ENCODE measurements at places on chromosomes 11 and 22.

GRCh38 chr11:72712168-72712751, 38.0 kb upstream of the PDE2A start:
- no peak for DNase-seq

- no peak for DNase-seq
Observed at GRCh38 chr22:50161508-50162390, 8.8 kb upstream of the PANX2 start.

GRCh38 chr11:17790453-17790852, 55.9 kb downstream of the KCNC1 start:
- no peak for DNase-seq

- DNase-seq: no peak
Observed at GRCh38 chr11:63212742-63213141, 30.7 kb downstream of the SLC22A25 start.

GRCh38 chr11:28833670-28834069, 725.5 kb downstream of the METTL15 start:
- DNase-seq: no peak

- DNase-seq: no peak
Observed at GRCh38 chr22:30047364-30047738, 32.9 kb upstream of the HORMAD2 start.

DNA sequence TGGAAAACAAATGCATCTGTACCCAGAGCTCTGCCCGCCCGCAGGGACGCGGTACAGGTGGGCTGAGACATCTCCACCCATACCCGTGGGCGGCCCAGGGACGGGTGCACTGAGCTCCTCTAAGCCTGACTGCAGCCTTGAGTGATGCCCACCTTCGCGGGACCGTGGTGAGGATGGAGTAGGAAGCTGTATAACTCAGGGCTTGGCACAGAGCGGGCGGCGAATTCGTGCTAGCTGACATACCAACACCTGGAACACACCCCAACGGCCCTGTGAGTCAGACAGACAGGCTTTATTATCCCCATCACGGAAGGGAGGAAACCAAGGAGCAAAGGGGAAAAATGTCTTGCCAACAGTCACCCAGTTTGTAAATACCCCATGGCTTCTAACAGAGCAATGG, 61.9 kb downstream of the SMCO4 start:
- no peak for DNase-seq

DNA sequence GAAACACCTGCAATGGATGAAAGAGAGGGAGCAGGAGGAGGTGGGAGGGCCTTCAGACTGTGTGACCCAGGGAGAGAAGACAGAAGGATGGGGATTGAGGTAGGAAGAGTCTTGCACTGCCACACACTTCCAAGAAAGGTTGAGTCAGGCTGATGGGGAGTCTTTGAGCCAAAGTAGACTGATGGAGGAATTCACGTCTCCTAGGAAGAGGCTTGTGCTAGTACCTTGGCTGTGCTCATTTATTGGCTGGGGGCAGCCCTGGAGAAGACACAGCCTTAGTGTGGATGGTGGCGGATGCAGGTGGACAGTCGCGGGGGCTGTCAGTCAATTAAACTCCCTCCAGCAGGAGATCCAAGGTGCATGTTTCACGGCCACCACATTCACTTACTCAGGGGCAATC, 16.2 kb upstream of the ACCSL start:
- DNase-seq: no peak

DNA sequence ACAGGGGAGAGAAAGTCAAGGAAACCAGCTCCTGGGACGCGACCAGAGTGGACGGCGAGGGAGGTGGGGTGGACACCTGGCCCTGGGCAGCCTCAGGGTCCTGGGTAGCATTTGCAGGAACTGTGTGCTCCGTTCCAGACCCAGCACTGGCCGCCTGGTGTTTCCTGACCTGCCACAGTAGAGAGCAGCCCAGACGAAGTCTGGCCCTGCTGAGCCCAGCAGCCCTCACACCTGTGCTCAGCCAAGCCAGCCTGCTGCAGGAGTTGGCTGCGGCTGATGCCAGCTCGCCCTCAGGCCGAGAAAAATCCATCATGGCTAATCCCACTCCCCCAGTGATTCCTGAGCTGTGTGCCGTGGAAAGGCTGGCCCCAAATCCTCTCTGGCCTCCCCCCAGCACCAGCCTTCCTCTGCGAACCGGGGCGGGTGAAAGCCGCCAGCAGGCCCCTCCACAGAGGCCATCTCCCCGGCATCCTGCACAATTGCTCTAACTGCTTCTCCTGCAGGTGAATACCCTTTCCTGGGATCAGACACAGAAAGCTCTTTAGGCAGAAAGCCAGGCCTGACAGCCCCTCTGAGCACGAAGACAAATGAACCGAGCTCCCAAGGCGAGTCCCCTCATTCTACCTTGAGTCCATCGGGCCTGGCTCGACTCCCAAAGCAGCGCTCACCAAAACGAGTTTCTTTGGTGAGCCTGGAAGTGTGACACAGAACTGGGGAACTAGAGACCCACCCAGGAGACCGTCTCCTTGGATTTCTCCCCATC, 88.6 kb downstream of the RTL6 start:
- DNase-seq: no peak

GRCh38 chr11:119427279-119427678, 4.3 kb upstream of the THY1 start:
- DNase-seq: no peak

GRCh38 chr11:111021131-111021530, 224.4 kb upstream of the POU2AF2 start:
- no peak for DNase-seq

- DNase-seq: no peak
Observed at GRCh38 chr11:95435192-95435591, 204.2 kb upstream of the SESN3 start.

DNA sequence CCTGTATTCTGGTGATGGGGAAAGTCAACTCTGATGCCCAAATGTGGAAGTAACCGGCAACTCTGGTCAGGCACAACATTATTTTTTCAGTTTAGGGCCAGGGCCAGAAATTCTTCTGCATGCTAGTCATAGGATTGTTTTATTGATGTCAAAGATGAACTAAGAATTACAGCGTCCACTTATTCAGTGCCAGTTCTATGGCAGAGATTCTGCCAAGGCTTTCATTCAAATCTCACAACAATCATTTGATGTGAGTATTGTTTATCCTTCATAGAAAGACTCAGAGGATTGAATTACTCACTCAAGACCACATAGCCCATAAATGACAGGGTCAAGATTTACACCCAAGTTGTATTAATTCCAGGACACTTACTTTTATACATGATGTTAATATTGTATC, 87.7 kb downstream of the TMPRSS5 start:
- no peak for DNase-seq

- no peak for DNase-seq
Observed at GRCh38 chr11:114285599-114285998, 10.6 kb upstream of the NNMT start.

- DNase-seq: no peak
Observed at GRCh38 chr11:115423728-115424459, 80.3 kb downstream of the CADM1 start.

GRCh38 chr11:2366276-2366675, 10.8 kb upstream of the CD81 start:
- no peak for DNase-seq

DNA sequence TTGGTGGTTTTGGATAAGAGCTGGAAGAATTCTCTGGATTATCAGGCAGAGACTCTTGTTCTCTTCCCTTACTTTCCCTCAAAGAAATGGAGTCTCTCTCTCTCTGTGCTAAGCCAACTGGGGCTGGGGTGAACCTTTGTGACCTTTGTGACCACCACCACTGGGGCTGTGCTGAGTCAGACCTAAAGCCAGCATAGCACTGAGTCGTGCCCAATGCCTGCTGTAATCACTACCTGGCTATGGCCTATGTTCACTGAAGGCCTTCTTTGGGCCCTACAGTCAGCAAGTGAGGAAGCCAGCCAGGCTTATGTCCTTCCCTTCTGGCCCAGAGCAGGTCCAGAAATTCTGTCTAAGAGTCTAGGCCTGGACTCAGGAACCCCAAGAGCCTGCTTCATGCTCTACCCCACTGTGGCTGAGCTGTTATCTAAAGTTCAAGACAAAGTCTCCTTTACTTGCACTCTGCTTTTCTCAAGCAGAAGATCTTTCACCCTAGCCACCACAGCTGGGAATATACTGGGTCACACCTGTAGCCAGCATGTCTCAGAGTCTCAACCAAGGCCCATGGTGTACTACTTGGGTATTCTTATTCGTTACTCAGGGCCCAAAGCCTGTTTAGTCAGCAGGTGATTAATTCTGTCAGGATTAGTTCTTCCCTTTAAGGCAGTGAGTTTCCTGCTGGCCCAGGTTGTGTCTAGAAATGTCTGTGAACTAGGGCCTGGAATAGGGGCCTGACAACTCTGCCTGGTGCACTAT, 86.0 kb downstream of the EHF start:
- no peak for DNase-seq

- DNase-seq: no peak
Observed at GRCh38 chr11:57639321-57640067, 10.2 kb downstream of the YPEL4 start.

- no peak for DNase-seq
Observed at GRCh38 chr22:33565580-33565995, 354.7 kb downstream of the LARGE1 start.

DNA sequence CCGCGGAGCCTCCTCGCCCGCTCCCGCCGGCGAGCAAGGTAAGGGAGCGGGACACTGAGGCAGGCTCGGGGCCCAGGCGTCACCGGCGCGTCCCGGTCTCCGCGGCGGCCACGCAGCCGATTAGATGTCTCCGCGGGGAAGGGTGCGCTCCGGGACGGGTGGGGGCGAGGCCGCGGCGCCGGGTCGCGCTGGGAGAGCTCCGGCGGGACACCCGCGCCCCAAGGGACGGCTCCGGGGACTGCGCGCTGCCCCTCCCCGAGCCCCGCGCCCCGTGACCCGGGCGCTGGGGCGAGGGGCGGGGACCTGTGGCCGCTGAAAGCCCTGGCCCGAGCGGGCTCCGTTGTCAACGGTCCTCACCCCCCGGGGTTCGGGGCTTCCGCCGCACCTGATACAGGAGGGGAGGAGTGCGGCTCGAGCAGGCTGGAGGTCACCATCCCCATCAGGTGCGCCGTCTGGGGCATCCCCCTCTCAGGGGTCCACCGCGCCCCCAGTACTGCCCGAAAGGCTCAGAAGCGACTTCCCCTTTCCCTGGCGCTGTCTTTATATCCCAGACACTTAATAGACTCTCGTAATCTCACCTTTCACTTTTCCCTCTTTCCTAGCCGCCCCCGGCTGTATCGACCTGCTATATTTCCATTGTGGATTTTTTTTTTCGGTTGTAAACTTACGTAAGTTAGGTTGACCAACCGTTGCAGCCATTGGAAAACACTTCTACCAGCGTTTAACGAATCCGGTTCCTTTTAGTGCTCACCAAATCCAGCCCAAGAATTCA, 573 bp downstream of the PPFIA1 start:
- no peak for DNase-seq

GRCh38 chr11:36265793-36266628, 23.2 kb downstream of the COMMD9 start:
- peak; percentile 54 for DNase-seq

- no peak for DNase-seq
Observed at GRCh38 chr11:92264350-92264749, 39.7 kb downstream of the FAT3 start.

- no peak for DNase-seq
Observed at GRCh38 chr22:31233001-31233400, 20.9 kb downstream of the LIMK2 start.

DNA sequence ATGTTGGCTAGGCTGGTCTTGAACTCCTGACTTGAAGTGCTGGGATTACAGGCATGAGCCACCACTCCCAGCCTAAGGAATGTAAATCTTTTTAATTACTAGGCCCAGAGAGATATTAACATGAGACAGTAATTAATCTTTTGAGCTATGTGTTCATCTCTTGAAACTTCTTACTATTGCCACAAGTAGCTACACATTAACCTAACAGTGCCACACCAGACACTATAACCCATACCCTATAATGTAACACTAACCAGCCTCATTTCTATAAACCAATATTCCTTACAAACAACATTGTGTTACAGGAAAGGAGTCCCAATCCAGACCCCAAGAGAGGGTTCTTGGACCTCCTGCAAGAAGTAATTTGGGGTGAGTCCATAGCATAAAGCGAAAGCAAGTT, 8.0 kb upstream of the COX8A start:
- DNase-seq: no peak

DNA sequence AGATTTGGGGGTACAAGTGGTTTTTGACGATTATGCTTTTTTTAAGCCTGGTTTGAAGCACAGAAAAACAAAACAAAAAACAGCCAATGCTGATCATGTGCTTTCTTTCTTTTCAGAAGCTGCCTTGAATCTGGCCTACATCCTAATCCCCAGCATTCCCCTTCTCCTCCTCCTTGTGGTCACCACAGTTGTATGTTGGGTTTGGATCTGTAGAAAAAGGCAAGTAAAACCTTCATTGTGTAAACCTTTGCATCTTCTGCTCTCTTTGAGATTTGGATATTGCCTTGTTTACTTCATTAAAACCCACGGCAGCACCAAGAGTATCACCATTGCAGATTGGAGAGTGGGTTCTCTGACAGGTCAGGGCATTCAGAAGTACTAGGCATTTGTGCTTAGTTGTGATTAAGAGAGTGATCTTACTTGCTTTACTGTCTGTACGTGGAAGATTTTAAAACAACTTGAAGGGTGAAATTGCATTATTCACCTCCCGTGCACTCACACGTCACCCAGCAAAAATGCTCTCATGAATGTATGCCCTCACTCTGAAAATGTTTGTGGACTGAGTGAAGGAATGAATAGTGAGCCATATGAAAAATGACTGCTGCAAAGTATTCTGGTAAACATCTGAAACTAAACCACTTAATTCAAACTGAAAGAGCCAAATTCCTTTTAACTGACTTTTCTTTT, 17.0 kb downstream of the LAYN start:
- DNase-seq: no peak

DNA sequence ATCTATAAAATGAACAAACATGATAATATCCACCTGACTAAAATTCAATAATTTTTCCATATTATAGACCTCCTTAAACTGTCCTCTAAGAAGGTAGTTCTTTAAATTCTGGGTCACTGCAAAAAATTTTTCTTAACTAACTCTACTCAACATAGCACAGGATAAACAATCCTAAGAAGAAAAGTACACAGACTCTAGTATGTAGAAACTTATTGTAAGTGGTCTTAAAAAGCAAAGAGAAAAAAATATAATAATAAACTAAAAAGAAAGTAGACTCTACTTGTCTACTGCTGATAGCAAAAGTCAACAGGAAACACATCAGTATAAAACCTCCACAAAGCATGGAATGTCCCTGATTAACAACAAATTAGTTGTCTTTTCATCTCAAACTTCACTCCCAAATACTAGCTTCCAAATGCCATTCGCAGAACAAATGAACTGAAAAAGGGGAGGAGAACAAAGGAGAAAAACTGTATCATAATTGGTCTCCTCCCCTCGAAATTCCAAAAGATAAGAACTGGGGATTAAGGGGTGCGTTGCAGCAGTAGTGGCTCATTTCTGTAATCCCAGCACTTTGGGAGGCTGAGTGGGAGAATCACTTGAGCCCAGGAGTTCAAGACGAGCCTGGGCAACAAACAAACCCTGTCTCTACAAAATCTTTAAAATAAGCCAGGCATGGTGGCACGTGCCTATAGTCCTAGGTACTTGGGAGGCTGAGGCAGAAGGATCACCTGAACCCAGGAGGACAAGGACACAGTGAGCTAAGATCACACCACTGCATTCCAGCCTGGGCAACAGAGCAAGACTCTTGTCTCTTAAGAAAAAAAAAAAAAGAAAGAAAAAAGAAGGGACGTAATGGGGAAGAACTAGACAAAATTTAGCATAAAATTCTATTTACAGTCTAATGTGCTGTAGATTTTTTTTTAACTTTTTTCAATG, 6.5 kb downstream of the FCHSD2 start:
- no peak for DNase-seq

- DNase-seq: no peak
Observed at GRCh38 chr11:9566561-9567063, 6.9 kb upstream of the WEE1 start.

GRCh38 chr11:93512949-93513667, 30.1 kb downstream of the SMCO4 start:
- DNase-seq: no peak

GRCh38 chr22:35446365-35446764, 46.4 kb downstream of the MCM5 start:
- no peak for DNase-seq

All from NCI-H1694 treated with DMSO at 0.1 percent for 48 hours (cell line).